ENCODE measurements at places on chromosomes 12 and 14. TPM values are rescaled to one million over a fixed set of nuclear protein-coding genes. Genes with fewer than 3 reads are reported as not detected.

Gene TMX1
- 61.9 TPM for total RNA-seq

Gene SLC39A5
- total RNA-seq = 0.65 TPM

Gene IL26
- total RNA-seq = not detected

Gene MSRB3
- 8.3 TPM for total RNA-seq

Gene CLEC4D
- not detected for total RNA-seq

Gene DNAH10
- total RNA-seq = 2.0 TPM

Gene ADCY4
- 0.49 TPM for total RNA-seq

Gene RFLNA
- 2.1 TPM for total RNA-seq

Gene RTN1
- 18.0 TPM for total RNA-seq

Gene KRT8
- total RNA-seq = 8.3 TPM

Gene KRT77
- not detected for total RNA-seq

Gene P2RX2
- total RNA-seq = not detected

Gene FOXN4
- total RNA-seq = 1.3 TPM

GRCh38 chr12:12725956-12726554 is 8.9 kb downstream of the CDKN1B start:
- DNase-seq = no peak

- no peak for DNase-seq
Measured at GRCh38 chr14:67820428-67820971, 921 bp downstream of the RAD51B start.

- no peak for DNase-seq
Measured at GRCh38 chr12:49982246-49983087, 9.7 kb downstream of the AQP6 start.

GRCh38 chr14:88729159-88729558 is 63.6 kb downstream of the EML5 start:
- no peak for DNase-seq

- DNase-seq = no peak
Measured at GRCh38 chr14:56149151-56149550, 30.9 kb downstream of the PELI2 start.

GRCh38 chr14:69626132-69626500 is 14.7 kb downstream of the SUSD6 start:
- no peak for DNase-seq

GRCh38 chr12:49806321-49806813 is 21.8 kb downstream of the NCKAP5L start:
- DNase-seq = no peak

DNA sequence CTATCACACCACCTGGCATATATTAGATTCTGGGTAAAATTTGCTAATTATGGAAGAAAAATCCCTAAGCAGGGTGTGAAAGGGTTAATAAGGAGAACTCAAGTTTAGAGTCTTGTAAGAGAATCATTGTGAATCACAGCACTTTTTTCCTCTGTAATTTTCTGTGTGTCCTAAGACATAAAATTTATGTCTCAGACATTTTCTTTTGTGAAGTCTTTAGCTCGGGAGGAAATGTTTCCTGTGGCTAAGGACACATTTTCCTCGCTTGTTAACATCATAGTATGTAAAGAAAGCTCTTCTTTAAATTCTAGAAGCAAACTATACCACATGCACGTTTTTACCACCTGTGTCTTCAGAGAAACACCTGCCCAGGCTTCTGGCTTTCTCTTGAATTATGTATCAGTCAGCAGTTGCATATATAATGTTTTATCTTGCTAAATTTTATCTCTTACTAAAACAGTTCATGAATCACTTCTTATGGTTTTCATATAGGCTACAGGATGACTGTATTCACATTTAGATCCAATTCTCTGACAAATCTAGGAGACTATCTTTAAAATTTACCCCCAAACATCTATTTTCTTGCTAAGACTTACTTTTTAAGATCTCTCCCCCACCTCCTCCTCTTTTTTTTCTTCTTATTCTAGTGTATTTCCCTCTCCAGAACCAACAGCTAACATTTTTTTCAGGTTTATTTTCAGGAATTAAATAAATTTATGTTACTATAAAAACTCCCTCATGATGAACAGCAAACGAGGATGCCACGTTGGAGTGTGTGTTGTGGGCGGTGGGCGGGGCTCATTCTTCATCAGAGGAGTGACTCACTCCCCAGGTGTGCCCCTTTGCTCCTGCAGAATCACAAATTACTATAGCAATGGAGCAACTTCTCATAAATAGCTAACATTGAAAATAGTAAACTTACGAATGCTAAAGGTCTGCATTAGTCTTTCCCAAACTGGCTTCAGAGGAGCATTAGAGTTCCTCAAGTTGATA is 11.6 kb upstream of the CSRP2 start:
- DNase-seq = no peak

GRCh38 chr14:58864751-58865513 is 227.2 kb downstream of the DACT1 start:
- DNase-seq = no peak

DNA sequence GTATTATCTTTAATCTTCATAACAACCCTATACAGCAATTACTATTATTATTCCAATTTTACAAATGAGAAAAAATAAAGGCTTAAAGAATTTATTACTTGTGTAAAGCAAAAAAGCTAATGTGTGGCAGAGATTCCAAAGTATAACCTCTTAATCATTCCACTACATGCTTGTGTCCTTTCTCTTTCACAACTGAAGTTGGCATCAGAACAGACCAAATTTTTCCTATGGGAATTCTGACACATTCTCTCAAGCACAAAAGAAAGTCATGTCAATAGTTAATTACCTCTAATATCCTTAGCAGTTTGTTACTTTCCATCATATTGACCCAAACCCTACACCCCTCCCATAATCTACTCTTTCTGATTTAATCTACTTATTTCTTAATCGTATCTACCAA is 86.7 kb downstream of the BCL2L14 start:
- DNase-seq = no peak

GRCh38 chr12:133233006-133233405 is 2.7 kb downstream of the ANHX start:
- DNase-seq = no peak

DNA sequence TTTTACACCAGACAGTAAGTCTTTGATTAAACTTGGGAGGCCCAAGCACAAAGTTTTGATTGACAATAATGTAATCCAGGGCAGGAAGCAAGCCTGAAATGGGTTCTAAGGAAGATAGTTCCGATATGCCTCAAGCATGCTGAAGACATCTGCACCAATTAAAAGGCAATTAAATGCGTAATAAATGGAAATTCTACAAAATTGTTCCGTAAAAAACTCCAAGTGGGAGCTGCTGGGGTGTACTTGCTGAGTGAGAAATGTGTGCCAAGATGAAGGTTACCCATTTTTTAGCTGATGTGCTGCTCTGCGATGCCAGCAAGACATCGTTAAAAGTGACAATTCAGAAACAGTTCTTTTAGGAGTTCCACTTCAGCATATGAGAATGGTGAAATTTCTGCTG is 146.3 kb upstream of the GZMB start:
- no peak for DNase-seq

GRCh38 chr12:13033476-13033875 is 10.7 kb upstream of the FAM234B start:
- DNase-seq = no peak

DNA sequence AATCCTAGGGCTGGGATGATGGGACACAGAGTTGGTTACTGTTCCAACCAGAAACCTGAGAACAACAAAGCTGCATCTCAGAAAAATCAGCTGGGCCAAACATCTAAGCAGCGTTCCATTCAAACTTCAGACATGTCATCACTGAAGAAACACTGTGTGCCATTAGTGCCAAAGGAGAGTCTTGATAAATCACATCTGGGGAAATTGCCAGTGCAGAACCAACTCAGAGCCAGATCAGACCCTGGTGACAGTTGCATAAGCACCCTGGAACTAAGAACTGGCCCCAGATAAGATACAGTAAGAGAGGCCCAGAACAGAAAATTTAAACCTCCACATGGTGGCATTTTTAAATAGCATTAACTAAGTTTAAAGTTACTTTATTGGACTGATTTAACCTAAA is 482.8 kb downstream of the PRKD1 start:
- no peak for DNase-seq

DNA sequence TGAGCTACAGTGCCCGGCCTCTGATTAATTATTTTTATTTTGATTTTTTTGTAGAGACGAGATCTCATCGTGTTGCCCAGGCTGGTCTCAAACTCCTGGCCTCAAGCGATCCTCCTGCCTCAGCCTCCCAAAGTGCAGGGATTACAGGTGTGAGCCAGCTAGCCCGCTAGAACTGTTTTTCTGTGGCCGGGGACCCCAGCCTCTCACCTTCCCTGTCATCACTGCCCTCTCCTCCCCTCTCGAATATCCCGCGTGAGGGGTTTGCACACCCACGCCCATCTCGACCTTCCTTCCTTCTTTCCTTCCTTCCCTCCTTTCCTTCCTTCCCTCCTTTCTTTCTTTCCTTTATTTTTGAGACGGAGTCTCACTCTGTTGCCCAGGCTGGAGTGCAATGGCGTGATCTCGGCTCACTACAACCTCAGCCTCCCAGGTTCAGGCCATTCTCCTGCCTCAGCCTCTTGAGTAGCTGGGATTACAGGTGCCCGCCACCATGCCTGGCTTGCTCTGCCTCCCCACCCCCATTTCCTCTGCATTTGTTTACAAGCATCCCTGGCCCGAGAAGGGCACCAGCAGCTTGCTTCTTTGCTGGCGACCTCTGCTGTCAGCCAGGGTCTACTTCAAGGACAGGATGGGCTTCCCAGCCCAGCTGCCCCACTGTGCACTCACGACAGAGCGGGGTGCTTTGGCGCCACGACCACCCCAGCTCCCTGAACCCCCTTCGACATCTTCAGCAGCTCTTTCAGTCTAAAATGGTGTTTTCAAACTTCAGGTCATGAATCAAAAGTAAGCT is 4.3 kb upstream of the TRAF3 start:
- DNase-seq = no peak

DNA sequence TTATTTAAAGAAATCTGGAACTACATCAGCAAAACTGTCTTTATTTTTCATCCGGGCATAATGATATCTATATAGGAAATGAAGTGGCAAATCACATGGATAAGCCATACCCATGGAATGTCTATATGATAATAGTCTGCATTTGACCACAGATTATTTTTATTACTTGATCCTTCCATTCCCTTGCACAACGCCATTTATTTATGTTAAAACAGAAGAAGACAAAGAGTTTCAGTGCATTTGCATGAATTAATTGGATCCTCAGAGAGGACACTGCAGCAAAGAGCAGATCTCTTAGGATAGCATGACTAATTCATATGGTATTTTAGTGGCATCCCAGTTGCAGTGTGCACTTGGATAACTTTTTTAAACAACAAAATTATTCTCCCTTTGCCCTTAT is 345.0 kb downstream of the CCDC91 start:
- DNase-seq = no peak

GRCh38 chr14:52025310-52025709 is 36.0 kb downstream of the RTRAF start:
- DNase-seq = no peak

- no peak for DNase-seq
Measured at GRCh38 chr12:88241862-88242570, 99.9 kb downstream of the TMTC3 start.

DNA sequence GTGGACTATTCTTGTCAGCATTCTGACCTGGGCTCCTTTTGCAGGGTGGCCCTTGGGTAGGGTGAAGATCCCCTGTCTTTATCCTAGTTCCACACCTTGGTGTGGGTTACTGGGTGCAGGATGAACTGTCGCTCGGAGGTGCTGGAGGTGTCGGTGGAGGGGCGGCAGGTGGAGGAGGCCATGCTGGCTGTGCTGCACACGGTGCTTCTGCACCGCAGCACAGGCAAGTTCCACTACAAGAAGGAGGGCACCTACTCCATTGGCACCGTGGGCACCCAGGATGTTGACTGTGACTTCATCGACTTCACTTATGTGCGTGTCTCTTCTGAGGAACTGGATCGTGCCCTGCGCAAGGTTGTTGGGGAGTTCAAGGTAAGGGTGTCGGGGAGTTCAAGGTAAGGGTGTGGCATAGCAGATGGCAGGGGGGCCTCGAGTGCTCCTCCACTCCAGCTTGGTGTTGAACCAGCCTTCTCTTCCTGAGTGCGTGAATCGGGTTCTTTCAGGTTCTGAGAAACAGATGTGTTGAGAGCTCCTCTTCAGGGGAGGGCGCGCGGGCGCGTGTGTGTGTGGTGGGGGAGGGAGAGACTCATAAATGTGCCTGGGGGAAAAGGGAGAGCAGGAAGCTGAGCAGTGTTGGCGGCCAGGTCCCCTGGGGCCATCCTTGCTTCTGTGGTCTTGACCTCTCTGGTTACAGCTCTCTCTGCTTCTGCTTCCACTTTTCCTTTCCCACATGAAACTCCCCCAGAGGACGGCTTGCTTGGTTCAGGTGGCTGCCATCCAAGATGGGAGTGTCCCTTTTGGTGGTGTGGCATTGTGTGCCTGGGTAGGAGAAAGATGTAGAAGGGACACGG is 4.0 kb downstream of the ATG101 start:
- DNase-seq = no peak

- DNase-seq = no peak
Measured at GRCh38 chr12:89870413-89871184, 162.0 kb upstream of the ATP2B1 start.

GRCh38 chr12:46486588-46486987 is 114.0 kb upstream of the SLC38A2 start:
- no peak for DNase-seq

DNA sequence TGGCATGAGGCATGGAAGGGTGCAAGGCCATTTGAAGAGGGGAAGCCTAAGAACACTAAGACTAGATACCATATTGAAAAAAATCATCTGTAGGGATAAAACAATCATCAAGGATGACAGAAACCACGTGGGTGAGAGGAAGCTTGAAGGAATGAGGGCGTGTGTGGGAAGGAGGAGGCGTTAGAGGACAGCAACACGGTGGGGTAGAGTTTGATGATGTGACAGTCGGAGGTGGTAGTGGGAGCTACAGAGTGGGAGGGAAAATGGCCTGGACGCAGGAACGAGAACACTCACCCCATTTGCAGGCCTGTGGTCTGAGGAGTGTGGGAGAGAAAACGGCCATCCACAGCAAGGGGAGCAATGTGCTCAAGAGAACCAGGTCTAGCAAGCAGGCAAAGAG is 25.4 kb upstream of the NUDT4 start:
- DNase-seq = no peak

All from neural crest cell (in vitro differentiated cells).